ENCODE measurements at places on chromosomes 2 and 18.

DNA sequence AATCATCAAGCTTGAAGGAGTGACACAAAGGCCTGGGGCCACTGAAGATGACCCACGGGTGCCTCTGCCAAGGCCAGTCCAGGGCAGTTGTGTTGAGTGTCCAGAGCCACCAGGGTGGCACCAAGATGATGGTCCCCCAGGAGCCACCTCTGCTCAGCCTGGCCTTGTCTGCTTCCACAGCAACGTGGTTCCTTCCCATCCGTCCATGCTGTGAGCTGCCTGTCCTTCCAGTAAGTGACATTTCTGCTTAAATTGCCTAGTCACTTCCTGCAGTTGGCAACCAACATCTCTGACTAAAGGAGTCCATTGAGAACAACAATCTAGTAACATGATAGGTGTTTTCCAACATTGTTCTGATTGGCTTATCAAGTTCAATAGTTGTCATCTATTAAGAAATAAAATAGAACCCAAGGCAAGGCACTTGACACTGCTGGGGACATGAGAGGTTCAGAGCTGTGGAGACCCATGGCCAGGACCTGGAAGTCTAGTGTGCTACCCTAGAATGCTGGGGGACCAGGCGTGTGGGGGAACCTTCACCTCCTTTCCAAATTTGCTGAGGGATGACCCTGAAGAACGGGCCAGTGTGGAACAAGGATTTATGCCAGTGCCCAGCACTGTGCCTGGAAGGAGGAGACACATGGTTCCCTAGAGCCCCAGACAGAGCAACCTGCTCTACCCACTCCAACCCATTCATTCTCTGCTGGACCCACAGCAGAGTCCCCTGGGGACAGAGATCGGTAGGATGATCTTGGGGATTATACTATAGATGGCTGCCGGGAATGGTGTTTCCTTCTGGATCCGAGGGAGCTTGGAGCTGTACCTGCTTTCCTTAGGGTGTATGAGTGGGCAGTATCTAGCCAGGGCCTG is 98.9 kb upstream of the EPC2 start:
- no peak for DNase-seq

GRCh38 chr2:219736209-219736608 is 108.8 kb downstream of the SLC4A3 start:
- peak; percentile 65 for DNase-seq

DNA sequence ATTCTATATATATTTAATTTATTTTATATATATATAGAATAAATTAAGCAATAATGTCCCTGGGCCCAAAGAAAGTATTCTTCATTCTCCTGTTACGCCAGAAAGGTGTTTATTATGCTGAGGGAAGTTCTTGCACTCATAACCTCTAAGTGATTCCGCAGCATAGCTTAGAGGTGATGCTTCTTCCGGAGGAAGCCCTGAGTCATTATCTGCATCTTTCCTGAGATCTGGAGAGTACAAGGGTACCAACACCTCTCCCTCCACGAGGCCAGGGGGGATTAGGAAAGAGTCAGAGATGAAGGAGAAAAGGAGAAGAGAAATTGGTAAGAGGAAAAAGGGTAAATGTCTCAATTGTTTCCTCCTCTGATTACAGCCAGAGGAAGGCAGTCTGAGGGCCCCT is 43.1 kb upstream of the RTN4 start:
- DNase-seq, result no peak

DNA sequence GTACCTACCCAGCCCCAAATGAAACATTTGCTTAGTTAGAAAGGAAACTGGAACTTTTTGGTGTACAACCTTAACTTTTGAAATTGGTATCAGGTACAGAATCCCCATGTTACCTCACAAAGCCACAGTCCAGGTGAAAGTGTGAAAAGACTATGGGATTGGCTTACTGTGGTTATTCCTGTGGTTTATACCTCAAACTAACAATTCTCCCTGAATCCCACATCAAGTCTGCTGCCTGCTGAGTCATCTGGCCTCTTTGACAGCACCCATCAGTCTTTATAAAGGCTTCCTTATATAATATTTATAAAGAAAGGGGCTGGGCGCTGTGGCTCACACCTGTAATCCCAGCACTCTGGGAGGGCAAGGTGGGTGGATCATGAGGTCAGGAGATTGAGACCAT is 164.6 kb downstream of the TMEM247 start:
- no peak for DNase-seq

DNA sequence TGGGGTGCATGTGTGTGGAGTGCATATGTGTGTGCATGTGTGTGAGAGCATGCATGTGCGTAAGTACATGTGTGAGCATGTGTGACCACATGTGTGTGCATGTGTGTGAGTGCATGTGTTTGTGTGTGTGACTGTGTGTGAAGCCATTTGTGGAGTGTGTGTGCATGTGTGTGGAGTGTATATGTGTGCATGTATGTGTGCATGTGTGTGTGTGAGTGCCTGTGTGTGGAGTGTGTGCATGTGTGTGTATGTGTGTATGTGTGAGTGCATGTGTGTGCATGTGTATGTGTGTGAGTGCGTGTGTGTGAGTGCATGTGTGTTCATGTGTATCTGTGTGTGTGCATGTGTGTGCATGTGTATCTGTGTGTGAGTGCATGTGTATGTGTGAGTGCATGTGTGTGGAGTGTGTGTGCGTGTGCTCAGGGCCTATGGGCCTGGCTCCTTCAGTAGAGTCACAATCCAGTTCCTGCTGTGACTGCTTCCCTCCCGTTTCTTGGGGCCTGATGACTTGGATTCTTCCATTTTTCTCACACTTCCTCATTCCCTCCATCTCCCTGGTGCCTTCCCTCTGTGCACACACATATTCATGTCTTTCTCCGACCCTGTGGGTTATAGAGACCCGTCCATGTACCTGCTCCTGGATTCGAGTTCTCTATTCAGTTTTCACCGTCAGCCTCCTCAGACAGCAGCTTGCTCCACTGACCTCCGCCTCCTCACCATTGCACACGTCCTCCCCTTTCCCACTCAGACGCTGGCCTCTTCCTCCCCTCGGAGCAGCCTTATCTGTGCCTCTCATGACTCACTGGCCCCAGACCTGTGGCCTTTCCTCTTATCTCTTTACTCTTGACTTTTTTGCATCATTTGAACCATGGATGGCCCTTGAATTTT is 25.2 kb downstream of the TOGARAM2 start:
- DNase-seq, result no peak

DNA sequence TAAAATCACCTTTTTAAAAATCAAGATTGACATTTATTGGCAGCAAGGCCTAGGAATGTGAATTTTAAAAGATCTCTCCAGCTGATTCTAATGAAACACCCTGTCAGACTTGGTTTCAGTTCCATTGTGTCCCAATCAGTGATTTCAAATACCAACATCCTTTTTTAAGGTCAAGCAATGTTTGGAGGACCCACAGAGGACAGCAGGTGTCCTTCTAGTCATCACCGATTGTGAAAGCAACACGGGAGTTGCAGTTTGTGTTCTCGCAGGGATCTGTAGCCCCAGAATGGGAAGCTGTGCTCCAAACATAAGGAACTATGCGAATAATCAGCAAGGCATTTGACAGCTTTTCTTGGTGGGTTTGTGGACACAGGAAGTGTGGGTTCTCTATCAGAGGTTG is 4.5 kb upstream of the KIDINS220 start:
- no peak for DNase-seq

DNA sequence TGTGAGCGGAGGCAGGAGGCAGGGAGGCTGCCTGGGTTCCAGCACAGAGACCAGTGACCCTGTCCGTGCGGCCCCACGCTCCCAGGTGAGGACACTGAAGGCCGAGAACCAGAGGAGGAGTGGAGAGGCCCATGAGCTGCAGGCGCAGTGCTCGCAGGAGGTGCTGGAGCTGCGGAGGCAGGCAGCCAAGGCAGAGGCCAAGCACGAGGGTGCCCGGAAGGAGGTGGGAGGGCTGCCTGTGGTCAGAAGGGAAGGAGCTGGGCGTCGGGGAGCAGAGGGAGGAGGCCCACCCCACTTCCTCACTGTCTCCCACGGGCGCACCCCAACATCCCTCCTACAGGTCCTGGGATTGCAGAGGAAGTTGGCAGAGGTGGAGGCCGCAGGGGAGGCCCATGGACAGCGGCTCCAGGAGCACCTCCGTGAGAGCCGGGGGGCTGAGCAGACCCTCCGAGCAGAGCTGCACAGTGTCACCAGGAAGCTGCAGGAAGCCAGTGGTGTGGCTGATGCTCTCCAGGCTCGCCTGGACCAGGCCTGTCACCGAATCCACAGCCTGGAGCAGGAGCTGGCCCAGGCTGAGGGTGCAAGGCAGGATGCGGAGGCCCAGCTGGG is 33.0 kb upstream of the SNED1 start:
- DNase-seq, result no peak

GRCh38 chr18:34859496-34859895 is 149.4 kb downstream of the DTNA start:
- DNase-seq, result no peak

DNA sequence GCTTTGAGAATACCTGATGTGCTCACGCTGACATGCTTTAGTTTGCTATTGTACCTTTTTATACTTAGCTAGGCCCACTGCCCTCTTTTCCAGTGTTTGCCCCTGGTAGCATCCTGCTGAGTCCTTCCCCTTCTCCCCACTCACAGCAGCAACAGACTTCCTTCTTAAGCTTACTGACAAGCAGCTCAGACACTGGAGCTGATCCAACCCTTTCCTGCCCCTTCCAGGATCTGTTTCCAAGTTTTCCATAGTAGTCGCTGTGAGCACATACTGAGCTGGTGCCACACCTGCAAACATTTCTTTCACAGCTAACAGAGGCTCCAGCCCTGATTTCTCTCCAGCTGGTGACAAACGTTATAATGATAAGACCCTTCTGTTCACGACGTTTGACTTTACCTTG is 991.4 kb upstream of the CELF4 start:
- DNase-seq, result no peak

GRCh38 chr2:168160897-168161296 is 86.5 kb downstream of the STK39 start:
- DNase-seq, result no peak

DNA sequence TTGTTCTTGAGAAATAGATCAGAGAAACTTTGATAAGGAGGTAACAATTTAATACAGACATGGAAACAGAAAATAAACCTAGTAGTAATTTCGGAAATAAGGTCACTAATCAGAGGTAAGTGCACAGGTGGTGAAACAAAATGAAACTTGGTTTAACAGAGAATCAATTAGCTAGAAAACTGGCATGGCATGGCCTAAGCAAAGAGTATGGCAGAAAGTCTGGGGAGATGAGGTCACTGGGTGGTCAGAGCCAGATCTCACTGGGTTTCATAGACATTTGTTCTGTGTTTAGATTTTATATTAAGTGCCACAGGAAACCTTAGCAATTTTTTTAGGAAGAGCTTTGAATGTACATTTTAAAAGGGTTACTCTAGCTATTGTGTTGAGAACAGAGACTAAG is 1216.0 kb upstream of the PIK3C3 start:
- no peak for DNase-seq

GRCh38 chr2:7191932-7192331 is 274.7 kb downstream of the RNF144A start:
- no peak for DNase-seq

DNA sequence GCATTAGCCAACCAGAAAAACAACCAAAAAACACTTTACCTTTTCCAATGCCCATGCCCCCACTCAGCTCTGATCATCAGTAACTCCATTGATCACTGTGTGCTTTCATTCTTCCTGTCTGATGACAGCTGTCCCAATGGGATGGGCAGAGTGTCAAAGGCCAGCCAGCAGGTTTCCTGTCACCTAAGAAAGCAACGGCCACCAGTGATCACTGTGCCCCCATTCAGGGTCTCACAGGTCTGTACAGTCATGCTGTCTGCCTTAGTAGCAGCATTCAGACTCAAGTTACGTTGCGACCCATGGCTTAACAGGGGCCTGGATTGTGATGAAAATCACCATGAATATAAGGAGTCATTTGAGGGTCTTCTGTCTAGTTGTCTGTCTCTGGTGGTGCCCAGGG is 184.5 kb downstream of the MGAT5 start:
- DNase-seq, result no peak

- no peak for DNase-seq
Observed at GRCh38 chr2:176104316-176105077, 2.6 kb upstream of the HOXD11 start.

DNA sequence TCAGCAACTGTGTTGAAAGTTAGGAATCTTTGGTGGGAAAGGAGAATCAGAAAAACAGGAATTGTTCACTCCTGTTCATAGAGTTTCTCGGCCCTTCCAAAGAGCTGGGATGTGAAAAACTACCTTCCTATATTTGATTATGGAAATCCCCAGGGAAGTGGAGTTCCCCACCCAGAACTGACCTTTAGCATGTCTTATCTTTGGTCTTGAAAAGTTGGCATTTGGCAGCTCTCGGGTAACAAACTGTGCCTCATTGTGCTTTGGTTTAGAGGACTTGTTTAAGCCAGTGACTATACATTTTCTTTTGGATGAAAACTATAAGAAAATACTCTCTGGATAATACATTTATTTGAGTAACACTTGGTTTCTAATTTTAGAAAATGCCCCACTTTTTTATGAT is 51.3 kb upstream of the CERS6 start:
- no peak for DNase-seq

DNA sequence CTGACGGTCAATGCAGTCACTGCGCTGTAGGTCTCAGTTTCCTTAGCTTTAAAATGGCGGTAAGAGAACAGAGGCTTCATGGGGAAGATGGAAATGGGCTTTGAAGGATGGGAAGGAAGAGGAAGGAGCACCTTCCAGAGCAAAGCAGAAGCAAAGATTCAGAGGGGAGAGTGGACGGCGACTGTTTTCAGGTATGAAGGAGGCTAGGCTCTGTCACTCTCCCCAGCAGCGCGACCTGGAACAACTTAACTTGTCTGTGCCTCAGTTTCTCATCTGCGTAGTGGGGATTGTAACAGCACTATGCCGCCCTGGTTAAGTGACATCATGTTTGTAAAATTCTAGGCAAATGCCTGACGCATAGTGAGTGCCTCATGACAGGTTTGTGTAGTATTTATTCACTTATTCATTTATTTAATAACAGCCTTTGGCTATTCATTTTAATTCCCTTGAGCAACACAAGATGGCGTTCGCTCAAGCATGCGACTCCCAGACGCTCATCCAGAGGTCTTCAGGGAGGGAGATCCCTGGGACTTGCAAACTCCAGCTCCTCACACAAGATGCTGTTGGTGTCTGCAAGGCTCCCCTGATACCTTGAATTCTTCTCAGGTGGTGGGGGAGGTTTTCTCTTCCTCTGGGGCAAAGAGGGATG is 336.3 kb downstream of the DYSF start:
- no peak for DNase-seq

GRCh38 chr2:220334871-220335590 is 707.6 kb downstream of the SLC4A3 start:
- no peak for DNase-seq
